HepG2 (cell line): ENCODE measurements at places on chromosomes 7 and 10. TPM values are rescaled to one million over a fixed set of nuclear protein-coding genes. Genes with fewer than 3 reads are reported as not detected.

The LRRD1 gene
- 0.03 TPM in 1 of 2 replicates, not detected in the other for polyA plus RNA-seq

The CRPPA gene
- 0.16 and 0.18 TPM in 2 replicates for polyA plus RNA-seq

The IDI2 gene
- polyA plus RNA-seq = not detected in 2 replicates

The SPDYE1 gene
- polyA plus RNA-seq = not detected in 2 replicates

The ZNF239 gene
- polyA plus RNA-seq = 0.05 TPM in 1 of 2 replicates, not detected in the other

DNA sequence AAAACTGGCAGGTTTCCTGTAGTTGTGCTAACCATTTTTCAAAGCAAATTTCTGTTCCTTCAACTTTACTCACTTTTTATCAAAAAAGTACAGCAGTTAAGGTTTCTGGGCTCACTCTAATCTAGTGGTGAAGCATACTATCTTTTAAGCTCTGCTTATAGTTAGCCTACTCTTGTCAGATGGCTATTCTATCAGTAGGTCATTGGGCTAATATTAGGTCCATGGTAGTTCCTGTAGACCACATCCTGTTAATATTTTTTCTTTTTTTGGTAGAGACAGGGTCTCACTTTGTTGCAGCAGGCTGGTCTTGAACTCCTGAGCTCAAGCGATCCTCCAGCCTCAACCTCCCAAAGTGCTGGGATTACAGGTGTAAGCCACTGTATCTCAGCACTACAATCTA, 27.9 kb upstream of the NRCAM start:
- DNase-seq = no peak

- no peak for DNase-seq
These were observed 239.1 kb downstream of the PHF14 start for GRCh38 chr7:11212816-11213215.

DNA sequence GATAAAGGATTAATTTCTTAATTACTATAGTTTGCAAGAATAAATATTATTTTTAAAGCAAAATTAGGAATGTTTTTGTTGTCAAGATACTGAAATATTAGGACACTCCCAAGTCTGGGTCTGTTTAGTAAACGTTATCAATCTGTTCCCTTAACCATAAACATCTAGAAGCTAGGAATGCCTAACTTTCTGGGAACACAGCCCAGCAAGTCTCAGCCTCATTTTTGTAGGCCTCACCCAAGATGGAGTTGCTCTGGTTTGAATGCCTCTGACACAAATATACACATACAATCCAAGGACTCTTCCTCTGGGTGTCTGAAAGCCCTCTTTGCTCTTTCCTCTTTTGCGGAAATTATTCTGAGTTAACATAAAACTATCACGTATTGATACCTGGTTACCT, 487.4 kb upstream of the CELF2 start:
- DNase-seq = no peak

GRCh38 chr7:2157473-2158279, 75.1 kb downstream of the MAD1L1 start:
- DNase-seq = no peak

DNA sequence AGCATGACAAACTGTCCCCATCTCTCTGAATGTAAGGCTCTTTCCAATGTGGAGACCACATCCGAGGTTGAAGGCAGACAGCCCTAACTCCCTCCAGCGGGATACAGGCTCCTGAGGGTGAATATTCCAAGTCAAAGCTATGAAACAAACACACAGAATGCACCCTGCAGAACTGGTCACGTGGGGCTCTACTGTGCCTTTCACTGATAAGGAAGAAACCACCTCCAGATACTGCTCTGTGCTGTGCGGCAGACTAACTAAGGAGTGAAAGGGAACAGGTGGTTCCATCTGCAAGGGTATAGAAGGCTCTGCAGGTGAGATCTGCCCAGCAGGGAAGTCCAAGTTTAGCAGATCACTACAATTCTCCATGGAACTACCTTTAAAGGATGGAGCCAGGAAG, 534.4 kb downstream of the KCNMA1 start:
- no peak for DNase-seq
